AG09309 (cell line): ENCODE measurements at places on chromosomes 7 and 10.

DNA sequence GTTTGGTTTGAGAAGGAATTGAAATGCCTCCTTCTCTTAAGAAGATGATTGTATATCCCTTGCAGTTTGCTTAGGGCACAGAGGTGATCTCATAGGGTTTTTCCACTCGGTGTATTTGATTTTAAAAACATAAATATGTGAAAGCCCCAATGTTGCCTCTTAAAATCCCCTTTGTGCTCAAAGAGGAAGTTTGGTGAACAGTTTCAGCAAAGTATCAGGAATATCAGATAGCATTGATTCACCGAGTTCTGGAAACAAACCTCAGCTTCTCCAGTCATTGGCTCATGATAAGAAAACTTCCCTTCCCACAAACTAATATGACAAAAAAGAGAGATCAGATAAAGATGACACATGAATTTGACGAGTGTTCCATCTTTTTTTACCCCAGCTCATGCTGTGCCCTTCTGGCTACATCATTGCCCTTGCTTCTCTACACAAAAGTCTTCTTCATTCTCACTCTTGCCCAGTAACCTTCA lies 20.1 kb upstream of the SMNDC1 start:
- no peak for DNase-seq

DNA sequence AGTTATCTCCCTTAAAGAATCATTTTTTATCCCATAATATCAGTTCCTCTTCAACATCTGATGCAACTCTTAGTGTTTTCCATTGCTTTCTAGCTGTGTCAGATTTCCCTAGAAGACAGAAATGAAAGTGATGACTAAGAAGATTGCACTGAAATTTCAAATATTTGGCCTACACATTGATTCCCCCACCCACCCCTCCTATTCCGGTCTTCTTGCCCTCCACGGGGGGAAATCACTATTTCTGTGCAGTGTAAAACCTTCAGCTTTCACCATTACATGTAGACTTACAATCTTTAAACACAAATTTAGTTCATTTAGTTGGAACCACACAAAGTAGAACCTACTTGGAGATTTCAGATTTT lies 63.7 kb upstream of the IL6 start:
- peak; percentile 59 for DNase-seq

DNA sequence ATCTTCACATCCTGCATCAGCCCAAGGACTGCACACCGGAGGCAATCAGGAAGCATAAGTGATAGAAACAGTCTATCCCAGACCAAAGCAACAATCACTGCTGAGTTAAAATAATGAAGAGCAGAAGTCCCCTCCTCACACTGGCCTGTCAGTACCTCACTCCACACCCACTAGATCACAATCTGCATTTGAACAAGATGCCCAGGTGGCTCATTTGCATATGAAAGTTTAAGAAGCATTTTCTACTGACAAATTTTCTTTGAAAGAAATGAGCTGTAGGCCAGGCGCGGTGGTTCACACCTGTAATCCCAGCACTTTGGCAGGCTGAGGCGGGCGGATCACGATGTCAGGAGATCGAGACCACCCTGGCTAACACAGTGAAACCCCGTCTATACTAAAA lies 77.4 kb downstream of the CUL2 start:
- DNase-seq = no peak

DNA sequence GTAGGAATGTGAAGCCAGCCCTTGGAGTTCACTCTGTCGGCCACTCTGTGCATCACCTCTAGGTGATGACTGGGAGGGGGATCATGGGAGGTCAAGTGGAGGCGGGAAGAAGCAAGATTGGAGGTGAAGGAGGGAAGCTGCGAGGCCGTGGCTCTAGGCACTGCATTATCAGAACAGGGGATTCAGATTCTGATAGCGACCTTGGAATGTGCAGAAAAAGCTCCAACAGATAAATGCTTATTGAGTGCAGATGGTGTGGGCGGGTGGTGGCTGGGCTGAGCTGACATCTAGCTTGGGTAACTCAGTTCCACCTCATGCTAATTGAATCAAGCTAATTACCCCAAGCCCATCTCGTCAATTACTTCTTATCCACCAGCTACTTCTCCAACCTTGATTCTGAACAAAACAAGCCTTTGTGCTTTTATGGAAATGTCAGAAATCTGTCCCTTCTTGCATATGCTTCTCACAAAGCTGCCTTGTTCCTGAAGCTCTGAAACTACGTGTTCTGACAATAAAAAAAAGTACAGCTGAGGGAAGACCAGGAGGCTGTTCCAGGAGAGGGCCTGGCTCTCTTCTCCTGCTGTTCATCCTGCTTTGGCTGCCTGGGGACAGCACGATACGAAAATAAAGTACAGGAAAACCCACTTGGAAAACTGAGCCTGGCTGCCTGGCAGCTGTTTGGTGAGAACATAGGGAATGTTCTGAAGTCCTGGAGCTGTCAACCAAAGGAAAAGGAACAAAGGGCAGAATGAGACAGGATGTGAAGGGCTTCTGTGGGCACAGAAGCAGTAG lies 27.5 kb downstream of the STRA8 start:
- no peak for DNase-seq

DNA sequence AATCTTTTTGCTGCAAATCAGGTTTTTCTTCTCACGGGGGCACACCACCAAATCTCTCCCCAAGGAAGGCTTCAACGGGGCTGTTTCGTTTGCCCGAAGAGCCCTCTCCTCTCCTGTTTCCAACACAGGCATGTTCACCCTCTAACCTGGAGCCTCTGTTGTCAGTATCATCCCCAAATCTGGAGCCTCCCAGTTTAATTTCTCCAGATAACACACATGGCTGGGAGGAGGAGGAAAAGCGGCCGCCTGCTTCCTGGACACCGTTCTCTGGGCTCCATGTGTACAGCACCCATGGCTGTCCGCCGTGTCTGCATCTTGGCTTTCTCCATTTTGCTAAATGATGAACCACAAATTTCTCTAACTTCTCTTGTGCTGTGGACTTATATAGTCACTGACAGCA lies 214.5 kb downstream of the DIP2C start:
- no peak for DNase-seq
